HFFc6 (cell line): ENCODE measurements at places on chromosomes 7 and 10. TPM values are rescaled to one million over a fixed set of nuclear protein-coding genes. Genes with fewer than 3 reads are reported as not detected.

The MUC3A gene
- total RNA-seq, result not detected in 3 replicates

The NKX2-3 gene
- not detected in 3 replicates for total RNA-seq

DNA sequence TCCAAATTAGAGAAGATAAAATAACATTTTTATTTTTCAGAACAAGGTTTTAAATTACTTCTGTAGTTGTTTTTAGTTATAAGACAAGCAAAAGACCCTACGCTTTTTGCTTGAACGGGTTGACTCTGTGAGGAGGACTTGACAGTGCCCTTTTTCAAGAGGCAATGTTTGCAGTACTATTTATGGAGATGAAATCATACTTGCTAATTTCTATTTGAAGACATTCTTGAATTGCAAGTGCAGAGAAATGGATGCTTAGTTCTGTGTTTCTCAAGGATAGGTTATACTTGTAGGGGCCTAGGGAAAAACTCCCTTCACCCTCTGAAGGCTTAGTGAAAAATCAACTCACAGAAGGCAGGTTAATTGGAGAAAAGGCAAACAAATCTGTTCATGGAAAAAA, 1229.5 kb downstream of the REEP3 start:
- H3K36me3 ChIP-seq, result no peaks in the 10 kb centered on the region
- H3K27ac ChIP-seq, result no peak overlapping the region
- DNase-seq, result no peak

DNA sequence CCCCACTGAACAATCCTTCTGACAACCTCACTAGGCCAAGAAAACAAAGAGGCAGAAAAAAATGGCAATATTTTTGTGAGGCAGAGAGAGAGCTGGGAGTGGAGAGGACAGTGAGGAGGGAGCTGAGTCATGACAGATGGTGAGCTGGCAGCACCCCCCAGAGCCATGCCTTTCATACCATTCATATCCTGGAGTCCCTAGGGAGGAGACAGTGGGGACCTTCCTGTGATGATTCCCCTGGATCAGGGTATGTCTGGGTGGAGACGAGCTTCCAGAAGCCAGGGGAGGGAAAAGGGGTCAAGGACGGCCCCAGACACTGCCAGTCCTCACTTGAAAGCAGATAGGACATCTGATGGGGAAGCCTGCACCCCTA, 160.5 kb downstream of the ADAM12 start:
- no peaks in the 10 kb centered on the region for H3K36me3 ChIP-seq
- DNase-seq, result peak; percentile 30

DNA sequence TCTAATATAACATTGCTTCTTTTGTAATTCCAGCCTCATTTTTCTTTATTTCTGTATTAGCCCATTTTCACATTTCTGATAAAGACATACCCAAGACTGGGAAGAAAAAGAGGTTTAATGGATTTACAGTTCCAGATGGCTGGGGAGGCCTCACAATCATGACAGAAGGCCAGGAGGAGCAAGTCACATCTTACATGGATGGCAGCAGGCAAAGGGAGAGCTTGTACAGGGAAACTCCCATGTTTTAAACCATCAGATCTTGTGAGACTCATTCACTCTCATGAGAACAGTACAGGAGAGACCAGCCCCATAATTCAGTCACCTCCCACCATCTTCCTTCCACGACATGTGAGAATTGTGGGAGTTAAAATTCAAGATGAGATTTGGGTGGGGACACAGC, 510.3 kb downstream of the CNTNAP2 start:
- no peaks in the 10 kb centered on the region; the same call in 1 of the 2 replicates for H3K27me3 ChIP-seq
- no peak for DNase-seq
- H3K4me1 ChIP-seq, result no peaks in the 10 kb centered on the region
- H3K36me3 ChIP-seq, result no peaks in the 10 kb centered on the region
- no peak overlapping the region for H3K27ac ChIP-seq

- H3K4me1 ChIP-seq, result no peaks in the 10 kb centered on the region
- no peak for DNase-seq
- H3K36me3 ChIP-seq, result no peaks in the 10 kb centered on the region
- H3K27ac ChIP-seq, result no peak overlapping the region
- no peak overlapping the region for H3K4me3 ChIP-seq
These were observed 385.3 kb upstream of the ADARB2 start for GRCh38 chr10:2122431-2123124.

GRCh38 chr7:78234634-78235033, 436.1 kb downstream of the PHTF2 start:
- H3K4me1 ChIP-seq, result peaks cover 31% of the 10 kb centered on the region
- no peak overlapping the region for H3K27ac ChIP-seq
- H3K36me3 ChIP-seq, result peaks cover 18% of the 10 kb centered on the region
- H3K4me3 ChIP-seq, result no peak overlapping the region
- H3K27me3 ChIP-seq, result no peaks in the 10 kb centered on the region; the same call in 1 of the 2 replicates
- no peak for DNase-seq

DNA sequence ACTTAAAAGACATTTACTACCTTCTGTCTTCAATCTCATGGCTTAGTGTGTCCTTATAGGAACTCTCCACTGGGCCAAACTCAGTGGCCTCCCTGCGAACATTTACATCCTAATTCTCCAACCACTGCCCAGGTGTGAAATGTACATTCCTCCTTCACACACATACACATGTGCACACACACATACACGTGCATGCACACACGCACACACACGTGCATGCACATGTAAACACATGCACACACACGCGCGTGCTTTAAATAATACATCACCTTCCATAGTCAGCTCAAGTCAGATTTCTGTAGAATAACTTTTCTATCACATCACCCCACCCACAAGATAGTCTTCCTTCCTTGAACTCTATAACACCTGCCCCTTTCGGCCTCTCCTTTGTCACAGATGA, 216.5 kb downstream of the TMEM178B start:
- H3K27me3 ChIP-seq, result no peaks in the 10 kb centered on the region; the same call in 1 of the 2 replicates
- no peaks in the 10 kb centered on the region; the same call in 1 of the 2 replicates for H3K4me1 ChIP-seq
- DNase-seq, result no peak
- no peaks in the 10 kb centered on the region for H3K36me3 ChIP-seq
- H3K4me3 ChIP-seq, result no peak overlapping the region

DNA sequence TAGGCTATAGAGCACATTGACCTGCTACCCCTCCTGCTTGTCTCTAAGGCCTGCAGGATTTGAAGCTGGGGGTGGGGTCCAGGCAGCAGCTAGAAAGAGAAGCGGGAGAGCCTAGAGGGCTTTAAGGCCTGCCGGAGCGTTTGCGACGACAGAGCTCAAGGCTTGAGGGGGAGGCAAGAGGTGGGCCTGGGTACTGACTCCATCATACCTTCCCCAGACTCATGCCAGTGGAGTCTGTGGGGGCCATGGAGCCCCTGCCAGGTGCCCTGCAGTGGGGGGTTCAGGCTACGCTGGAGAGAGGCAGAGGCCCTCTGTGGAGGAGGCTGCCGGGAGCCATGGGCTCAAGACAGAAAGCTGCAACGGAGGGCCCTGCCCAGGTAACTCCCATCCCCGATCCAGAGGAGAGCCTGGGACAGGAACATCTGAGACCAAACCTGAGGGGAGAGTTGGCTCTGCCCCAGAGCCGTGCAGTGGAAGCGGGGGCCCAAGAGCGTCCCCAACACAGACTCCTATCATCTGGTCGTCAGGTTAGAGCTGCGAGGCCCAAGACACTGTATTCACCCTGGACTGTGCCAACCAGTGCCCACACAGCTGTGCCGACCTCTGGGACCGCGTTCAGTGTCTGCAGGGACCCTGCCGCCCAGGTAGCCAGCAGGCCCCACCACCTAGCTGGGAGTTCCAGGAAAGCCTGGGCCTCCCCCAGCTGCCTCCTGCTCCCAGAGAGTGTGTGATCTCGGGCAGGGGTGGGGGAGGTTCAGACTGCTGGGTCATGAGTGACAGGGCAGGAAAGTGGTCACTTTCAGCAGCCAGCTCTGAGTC, 13.2 kb upstream of the ZNF862 start:
- no peaks in the 10 kb centered on the region for H3K4me1 ChIP-seq
- no peaks in the 10 kb centered on the region for H3K36me3 ChIP-seq

DNA sequence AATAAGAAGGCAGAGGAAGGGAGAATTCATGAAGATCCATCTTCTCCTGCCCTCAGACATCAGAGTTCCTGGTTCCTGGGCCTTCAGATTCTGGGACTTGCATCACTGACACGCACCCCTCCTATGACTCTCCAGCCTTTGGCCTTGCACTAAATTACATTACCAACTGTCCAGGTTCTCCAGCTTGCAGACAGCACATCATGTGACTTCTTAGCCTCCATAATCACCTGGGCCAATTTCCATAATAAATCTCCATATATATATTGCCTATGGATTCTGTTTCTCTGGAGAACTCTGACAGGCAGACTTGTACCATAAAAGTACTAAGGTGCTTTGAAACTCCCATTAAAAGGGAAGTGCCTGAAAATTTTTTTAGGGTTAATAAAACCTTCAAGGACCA, 23.2 kb downstream of the RSU1 start:
- H3K4me3 ChIP-seq, result no peak overlapping the region
- H3K27me3 ChIP-seq, result no peaks in the 10 kb centered on the region
- H3K27ac ChIP-seq, result no peak overlapping the region

GRCh38 chr10:59896191-59896590, 10.2 kb downstream of the CCDC6 start:
- peaks cover 44% of the 10 kb centered on the region for H3K4me1 ChIP-seq
- peaks cover 7% of the 10 kb centered on the region for H3K36me3 ChIP-seq
- no peak overlapping the region for H3K4me3 ChIP-seq
- H3K27ac ChIP-seq, result no peak overlapping the region
- DNase-seq, result no peak
- no peaks in the 10 kb centered on the region for H3K27me3 ChIP-seq

DNA sequence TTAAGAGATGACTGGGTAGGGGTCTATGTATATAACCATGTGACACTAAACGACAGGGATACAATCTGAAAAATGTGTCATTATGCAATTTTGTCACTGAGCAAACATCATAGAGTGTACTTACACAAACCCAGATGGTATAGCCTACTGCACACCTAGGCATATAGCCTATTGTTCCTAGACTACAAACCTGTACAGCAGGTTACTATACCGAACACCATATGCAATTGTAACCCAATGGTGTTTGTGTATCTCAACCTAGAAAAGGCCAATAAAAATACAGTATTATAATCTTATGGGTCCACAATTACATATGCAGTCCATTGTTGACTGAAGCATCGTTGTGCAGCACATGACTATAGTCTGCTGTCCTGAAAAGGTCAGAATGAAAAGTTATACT, 22.9 kb downstream of the STRIP2 start:
- DNase-seq, result no peak
- no peak overlapping the region for H3K4me3 ChIP-seq
- 0 out of 2 replicates have a peak, but pooled peaks cover 7% of the 10 kb centered on the region for H3K36me3 ChIP-seq
- H3K27me3 ChIP-seq, result peaks cover 1% of the 10 kb centered on the region; the same call in 1 of the 2 replicates
- H3K27ac ChIP-seq, result no peak overlapping the region
- H3K4me1 ChIP-seq, result peaks cover 7% of the 10 kb centered on the region

DNA sequence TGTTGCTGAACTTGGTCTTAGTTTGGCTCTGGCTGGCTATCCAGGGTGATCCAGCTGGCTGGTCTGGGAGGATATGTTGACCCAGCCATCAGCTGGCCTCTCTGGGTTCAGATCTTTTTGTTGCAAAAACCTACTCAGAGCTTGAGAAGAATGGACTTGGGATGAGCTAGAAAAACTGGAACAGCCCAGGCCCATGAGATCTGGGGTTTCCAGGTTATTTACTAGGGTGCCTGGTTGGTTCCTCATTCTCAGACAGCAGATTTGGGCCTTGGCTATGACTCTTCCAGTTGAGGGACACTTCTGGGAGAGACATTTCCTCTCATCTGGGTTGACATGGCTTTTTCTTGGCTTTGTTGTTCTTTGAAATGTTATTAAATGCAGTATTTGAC, 116.6 kb downstream of the ADCY1 start:
- no peak for DNase-seq
- H3K4me3 ChIP-seq, result no peak overlapping the region
- peaks cover 23% of the 10 kb centered on the region for H3K4me1 ChIP-seq
- H3K27me3 ChIP-seq, result peaks cover 2% of the 10 kb centered on the region; the same call in 1 of the 2 replicates
- no peak overlapping the region for H3K27ac ChIP-seq

DNA sequence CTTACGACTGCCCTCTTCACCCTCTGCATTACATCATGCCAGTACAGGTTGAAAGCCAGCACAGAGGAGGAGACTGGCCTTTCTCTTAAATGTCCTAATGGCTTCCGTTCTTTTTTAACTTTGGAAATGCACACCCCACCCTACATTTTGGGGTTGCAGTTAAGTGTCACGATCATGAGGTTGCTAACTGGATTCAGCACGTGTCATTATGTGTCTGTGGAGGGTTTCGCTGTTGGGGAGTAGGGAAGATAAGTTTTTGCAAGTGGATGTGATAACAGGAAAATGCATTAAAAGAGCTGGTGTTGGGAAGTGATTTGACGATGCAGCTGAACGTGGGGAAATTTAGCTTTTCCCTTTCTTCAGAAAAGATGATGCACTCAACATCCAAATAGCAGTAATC, 135.9 kb downstream of the LRRC4 start:
- DNase-seq, result no peak
- no peak overlapping the region for H3K4me3 ChIP-seq
- no peak overlapping the region for H3K27ac ChIP-seq
- no peaks in the 10 kb centered on the region; the same call in 1 of the 2 replicates for H3K27me3 ChIP-seq
- peaks cover 18% of the 10 kb centered on the region; the same call in 1 of the 2 replicates for H3K36me3 ChIP-seq
